ENCODE measurements at places on chromosomes 6 and 20.
A peak's percentile ranks its signal among the peaks of the same experiment; 100 is the strongest.

DNA sequence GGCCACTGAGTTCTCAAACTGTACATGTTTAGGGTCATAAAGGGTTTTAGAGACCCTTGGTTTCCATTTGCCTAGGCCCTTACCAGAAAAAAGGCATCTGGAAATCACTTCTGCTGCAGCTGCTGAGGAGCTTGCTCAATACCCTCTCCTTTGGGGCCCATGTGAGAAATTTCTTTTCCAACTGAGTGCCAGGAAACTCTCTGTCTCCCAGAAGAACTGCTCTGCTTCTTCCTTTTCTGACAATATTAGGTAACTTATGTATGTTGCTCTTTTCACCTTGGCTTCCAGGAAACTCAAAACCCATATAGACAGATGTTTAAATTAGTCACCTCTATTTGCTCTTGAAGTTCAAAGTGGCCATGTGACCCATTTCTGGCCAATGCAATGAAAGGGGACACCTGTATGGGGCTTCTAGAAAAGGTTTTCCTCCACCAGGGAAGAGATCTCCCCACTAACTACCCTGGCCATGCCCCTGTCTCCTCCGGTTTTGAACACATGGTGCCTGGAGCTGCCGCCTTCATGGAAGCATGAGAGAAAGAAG is 121.6 kb downstream of the PREX1 start:
- no peak for DNase-seq

- no peak for DNase-seq
Observed at GRCh38 chr20:2663364-2663886, 591 bp downstream of the IDH3B start.

- DNase-seq, result no peak
Observed at GRCh38 chr6:158924499-158925455, 75.2 kb downstream of the RSPH3 start.

GRCh38 chr20:59825944-59826759 is 107.3 kb downstream of the SYCP2 start:
- no peak for DNase-seq

DNA sequence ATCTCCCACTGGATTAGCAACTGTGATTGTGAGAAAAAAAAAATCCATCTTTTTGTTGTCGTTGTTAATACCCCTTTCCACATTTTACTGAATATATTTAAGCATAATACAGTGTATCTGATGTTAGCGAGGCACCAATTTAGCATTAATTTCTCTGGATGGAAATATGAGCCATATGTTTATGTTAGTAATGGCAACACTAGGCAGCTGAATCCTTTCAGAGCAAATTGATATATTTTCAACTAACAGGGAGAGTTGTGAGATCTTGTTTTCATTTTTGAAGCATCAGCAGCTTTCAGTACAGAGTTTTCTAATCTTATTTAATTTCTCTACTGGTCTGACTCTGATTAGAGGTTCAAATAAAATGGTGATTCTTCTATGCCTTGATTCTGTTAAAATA is 84.8 kb upstream of the HDAC2 start:
- DNase-seq, result no peak

GRCh38 chr6:116672306-116672705 is 3.7 kb upstream of the ZUP1 start:
- DNase-seq, result no peak

GRCh38 chr20:20668639-20669038 is 43.8 kb downstream of the RALGAPA2 start:
- DNase-seq, result no peak

GRCh38 chr20:63924241-63924640 is 29.3 kb downstream of the DNAJC5 start:
- no peak for DNase-seq

- DNase-seq, result no peak
Observed at GRCh38 chr6:89034586-89035251, 45.8 kb upstream of the PNRC1 start.

- DNase-seq, result no peak
Observed at GRCh38 chr6:169905041-169905807, 153.8 kb downstream of the ERMARD start.

GRCh38 chr20:25509084-25509483 is 76.2 kb downstream of the NINL start:
- DNase-seq, result peak; percentile 14

DNA sequence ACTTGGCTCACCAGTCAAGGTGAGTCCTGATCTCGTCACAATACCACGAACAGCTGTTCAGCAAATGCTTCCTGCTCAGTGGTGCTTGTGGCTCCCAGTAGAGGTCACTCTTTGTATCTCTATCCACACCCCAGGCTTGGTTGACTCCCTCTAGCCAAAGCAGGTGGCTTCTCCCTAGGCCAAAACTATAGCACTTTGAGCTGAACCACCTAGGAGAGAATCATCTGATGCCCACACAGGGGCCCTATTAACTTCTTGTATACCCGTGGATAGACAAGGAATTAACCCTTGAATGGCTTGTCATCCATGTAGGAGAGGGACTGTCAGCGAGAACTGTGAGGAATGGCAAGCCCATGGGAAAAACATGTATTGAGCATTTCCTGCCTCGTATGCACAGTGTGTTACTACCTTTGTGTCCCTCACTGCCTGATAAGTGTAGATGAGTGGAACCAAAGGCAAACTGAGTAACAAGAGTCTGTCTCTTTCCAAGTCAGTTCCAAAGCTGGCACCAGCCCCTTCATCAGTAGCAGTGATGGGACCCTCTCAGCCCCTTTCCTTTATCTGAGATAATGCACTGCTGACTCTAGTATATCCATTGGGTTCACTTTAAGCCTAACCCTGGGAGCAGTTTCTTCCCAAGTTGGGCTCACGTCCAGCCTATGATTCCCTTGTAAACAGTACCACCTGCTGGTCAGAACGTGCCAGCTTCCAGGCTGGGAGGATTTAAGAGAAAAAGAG is 42.5 kb downstream of the EIF2S2 start:
- peak; percentile 86 for DNase-seq

- no peak for DNase-seq
Observed at GRCh38 chr6:10684618-10685017, 9.8 kb downstream of the C6orf52 start.

DNA sequence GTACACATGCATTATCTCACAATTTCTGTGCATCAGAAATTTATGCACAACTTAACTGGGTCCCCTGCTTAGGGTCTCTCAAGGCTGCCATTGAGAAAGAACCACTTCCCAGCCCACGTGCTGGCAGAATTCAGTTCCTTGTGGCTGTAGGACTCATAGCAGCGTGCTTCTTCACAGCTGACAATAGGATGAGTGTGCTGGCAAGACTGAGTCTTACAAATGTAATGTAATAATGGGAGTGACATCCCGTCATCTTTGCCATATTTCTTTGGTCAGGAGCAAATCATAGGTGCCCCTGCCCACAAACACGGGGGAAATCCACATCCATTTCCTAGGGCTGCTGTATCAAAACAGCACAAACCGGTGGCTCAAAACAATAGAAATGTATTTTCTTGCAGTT is 77.4 kb downstream of the FIG4 start:
- no peak for DNase-seq

DNA sequence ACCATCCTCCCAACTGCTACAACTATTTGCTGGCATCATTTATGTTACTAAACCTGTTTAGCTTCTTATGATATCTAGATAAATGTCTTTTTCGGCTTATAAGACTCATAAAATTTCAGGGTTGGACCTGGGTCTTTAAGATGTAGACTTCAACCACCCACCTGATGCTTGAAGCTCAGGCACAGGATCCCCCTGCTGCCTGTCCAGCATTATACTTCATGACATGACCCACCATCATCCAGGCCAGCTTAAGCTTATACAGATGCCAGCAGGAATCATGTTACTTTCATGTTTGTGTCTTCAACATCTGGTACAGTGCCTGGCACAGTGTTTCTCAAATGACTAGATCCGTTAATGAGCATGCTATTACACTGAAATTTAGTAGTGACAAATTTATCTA is 47.4 kb downstream of the SLC17A5 start:
- DNase-seq, result no peak

GRCh38 chr20:40540166-40540565 is 148.9 kb downstream of the MAFB start:
- DNase-seq, result no peak

- no peak for DNase-seq
Observed at GRCh38 chr6:11798538-11798937, 19.9 kb upstream of the ADTRP start.

- DNase-seq, result no peak
Observed at GRCh38 chr6:74826263-74826662, 379.6 kb downstream of the COL12A1 start.

- DNase-seq, result no peak
Observed at GRCh38 chr6:12968839-12969558, 252.4 kb downstream of the PHACTR1 start.

- peak; percentile 73 for DNase-seq
Observed at GRCh38 chr6:152338335-152339125, 298.6 kb downstream of the SYNE1 start.

DNA sequence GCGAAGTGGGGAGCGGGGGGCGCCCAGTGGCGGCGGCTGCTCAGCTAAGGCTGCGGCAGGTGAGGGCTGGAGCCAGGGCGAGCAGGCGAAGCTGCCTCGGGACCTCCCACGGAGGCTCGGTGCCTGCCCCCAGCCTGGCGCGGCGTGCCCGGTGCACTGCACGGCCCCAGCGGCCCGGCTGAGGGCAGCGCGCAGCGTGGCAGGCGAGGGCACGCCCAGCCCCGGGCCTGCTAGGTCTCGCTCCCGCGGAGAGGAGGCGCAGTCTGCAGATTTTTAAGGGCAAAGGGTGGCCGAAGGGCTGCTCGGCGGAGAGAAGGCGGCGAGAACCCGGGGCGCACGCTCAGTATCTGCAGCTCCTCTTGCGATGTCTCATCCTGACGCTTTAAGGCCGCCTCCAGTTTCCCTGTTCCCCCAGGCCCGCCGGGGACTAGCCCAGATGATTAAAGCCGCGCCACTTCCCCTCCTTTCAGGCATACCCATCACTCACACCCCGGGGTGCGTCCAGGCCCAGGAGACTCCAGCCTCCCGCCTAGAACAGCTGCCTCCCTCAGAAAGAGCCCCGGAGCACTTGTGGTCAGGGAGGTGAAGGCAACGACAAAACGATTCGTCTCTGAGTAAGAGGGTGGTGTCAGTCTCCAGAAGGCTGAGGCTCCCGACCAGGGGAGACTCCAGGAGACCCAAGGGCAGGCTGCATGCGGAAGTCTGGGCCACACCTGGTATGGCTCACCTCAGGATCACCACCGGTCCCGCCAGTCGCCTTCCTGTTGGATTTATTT is at the start of gene FERMT1:
FERMT1 (minus strand) TSS at position 158 of the 776 bp plus-strand sequence. CDS start 3,476 bp downstream, outside the sequence.
- DNase-seq, result peak; percentile 71

- DNase-seq, result no peak
Observed at GRCh38 chr6:55524441-55524840, 54.6 kb downstream of the HMGCLL1 start.

GRCh38 chr6:13664703-13665352 is 46.8 kb downstream of the RANBP9 start:
- DNase-seq, result no peak

DNA sequence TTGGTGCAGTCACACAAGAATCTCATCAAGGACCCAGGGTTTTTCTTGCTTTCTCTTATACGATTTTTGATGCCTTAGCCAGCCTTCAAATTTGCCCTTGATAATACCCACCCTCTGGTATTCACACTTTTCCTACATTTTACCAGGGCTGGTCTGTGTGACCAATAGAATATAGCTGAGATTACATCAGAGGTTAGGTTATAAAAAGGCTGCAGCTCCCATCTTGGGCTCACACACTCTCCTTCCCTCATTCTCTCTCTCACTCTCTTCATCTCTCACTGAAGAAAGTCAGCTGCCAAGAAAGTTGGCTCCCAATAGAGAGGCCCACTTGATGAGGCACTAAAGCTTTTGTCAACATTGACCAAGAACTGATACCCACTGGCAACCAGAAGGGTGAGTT is 4.1 kb upstream of the PNPLA1 start:
- no peak for DNase-seq

DNA sequence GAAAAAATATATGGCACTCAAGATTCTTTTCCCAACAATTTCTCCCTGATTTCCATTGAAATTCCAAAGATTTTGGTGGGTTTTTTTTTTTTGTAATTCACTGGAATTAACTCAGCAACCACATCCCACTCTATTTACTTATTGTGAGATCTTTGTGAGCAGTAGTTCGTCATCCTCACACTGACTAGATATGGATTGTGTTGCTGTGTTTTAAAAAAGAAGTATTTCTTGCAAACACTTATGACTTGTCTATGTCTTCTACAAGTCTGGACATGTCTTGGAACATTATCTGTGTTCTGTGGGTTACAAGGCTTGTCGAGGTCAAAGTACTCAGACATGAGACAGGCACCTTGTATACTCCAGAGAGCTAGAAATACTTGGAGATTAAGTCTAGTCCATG is 7.3 kb upstream of the TENT5A start:
- no peak for DNase-seq

- DNase-seq, result peak; percentile 37
Observed at GRCh38 chr20:50728981-50729874, 2.2 kb upstream of the PARD6B start.

DNA sequence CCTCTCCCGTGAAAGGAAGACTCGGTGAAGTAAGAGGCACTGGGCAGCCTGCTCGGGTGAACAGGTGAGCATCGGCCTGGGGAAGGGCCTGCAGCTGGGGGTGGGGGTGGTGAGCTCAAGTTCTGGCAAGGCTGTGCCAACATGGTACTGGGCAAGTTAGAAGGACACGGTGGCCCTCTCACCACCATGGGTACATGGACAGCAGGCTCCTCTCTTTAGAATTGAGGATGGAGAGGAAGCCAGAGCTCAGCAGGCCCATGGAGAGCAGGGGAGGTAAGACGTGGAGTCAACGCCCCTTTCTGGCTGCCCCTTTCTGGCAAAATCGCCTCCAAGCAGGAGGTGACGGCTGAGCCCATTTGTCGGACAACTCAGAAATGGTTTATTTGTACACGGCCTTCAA is 135.6 kb downstream of the ANKRD60 start:
- DNase-seq, result peak; percentile 48

DNA sequence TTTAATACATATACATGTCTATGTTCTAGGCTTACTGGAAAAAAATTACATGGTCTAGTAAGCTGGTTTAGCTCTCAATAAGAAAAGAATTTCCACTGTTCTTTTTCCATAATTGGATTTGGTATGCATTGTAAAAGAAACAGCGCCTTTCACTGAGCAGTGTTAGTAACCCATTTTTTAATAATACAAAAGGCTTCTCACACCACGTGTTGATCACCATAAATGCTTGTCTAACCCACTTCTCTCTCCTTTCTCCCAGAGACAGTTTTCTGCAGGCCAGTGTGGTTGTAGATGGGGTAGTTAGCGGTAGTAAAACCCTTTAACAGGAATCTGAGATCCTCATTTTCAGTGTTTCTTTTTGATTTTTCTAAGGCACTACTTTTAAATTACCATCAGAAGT is 348.7 kb upstream of the MANEA start:
- DNase-seq, result no peak

DNA sequence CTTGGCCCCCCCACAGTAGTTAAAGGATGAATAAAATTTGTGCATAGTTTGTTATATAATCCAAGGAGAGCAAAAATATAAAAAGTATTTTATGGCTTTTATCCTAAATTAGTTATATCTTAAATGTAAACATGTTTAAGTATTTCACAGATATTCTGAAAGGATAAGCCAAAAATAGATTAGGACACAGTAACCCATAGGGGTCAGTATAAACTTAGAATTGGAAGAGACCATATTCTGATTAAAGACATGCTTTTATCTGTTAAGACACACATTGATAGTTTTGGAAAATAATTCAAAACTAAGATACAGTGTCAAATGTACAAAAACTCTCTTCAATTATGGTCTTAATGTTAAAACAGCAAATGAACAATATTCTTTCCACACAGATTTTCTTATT is 4.5 kb upstream of the SERINC1 start:
- no peak for DNase-seq

- DNase-seq, result no peak
Observed at GRCh38 chr6:109262261-109262660, 120.0 kb downstream of the CD164 start.

Data from sciatic nerve (tissue), 2 donors.